Central memory CD8-positive, alpha-beta T cell (primary cell): ENCODE measurements at places on chromosomes 3 and 15.

DNA sequence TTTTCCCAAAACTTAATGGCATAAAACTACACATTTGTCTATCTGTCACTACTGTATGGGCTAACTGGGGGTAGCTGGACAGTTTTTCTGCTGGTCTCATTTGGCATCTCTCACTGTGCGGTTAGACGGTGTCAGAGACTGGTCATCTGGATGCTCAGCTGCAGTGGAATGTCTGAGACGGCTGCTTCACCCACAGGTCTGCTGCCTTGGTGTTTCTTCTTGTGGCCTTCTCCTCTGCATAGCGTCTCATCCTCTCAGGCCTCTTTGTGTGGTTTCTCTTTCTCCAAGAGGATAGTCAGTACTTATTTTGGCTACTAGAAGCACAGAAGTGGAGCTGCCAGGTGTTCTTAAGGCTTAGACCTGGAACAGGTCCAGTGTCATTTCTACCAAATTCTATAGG, 35.9 kb upstream of the GOLGA6L9 start:
- DNase-seq, result no peak
- no peaks in the 10 kb centered on the region for H3K36me3 ChIP-seq
- H3K4me1 ChIP-seq, result peaks cover under 1% of the 10 kb centered on the region
- H3K4me3 ChIP-seq, result no peak overlapping the region
- H3K27ac ChIP-seq, result no peak overlapping the region

- no peaks in the 10 kb centered on the region for H3K4me1 ChIP-seq
- no peak overlapping the region for H3K27ac ChIP-seq
- H3K27me3 ChIP-seq, result peaks cover 62% of the 10 kb centered on the region
- DNase-seq, result no peak
- peaks cover 2% of the 10 kb centered on the region for H3K36me3 ChIP-seq
These were observed 14.2 kb downstream of the GRIP2 start for GRCh38 chr3:14525685-14526631.

GRCh38 chr3:40099871-40100270, 209.6 kb upstream of the EIF1B start:
- no peaks in the 10 kb centered on the region for H3K4me1 ChIP-seq
- no peak overlapping the region for H3K27ac ChIP-seq
- H3K4me3 ChIP-seq, result no peak overlapping the region
- peaks cover 23% of the 10 kb centered on the region for H3K27me3 ChIP-seq
- H3K36me3 ChIP-seq, result peaks cover 1% of the 10 kb centered on the region
- DNase-seq, result no peak

DNA sequence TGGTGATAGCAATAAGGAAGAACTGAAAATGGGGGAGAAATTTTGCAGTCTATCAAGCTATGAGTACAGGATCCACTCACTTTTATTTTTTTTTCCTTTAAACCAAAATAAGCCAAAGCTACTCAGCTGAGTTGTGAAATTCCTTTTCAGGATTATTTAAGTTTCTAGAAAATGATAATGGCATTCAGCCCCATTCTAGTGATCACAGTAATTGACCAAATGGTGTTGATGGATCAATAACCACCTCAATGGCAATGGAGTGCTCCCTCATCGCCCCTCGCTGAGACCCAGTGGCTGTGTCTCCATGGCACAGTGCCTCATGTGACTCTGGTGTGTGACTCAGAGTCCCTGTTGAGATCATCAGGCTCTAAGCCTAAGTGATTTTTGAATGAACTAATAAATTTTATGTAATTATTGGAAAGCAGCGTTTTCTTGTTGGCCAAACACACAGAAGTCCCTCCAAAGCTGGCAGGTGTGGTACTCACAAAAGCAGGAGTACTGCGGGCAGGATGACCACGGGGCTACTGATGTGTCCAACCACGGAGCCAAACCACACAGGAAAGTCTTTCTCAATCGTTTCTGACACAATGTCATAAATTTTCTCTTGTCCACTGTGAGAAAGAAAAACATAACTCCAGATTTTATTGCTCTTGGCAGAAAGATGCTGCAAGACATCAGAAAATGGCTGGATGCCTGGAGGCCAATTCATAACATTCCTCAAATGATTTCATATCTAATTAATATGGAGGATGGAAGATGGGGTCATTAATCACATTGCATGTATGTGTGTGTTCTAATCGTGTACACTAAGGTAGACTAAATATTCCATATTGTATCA, 14.4 kb upstream of the STARD5 start:
- no peaks in the 10 kb centered on the region for H3K27me3 ChIP-seq
- no peaks in the 10 kb centered on the region for H3K4me1 ChIP-seq
- H3K27ac ChIP-seq, result no peak overlapping the region
- H3K36me3 ChIP-seq, result no peaks in the 10 kb centered on the region
- DNase-seq, result no peak
- H3K4me3 ChIP-seq, result no peak overlapping the region

- no peaks in the 10 kb centered on the region for H3K4me1 ChIP-seq
- no peak for DNase-seq
- no peak overlapping the region for H3K4me3 ChIP-seq
- H3K36me3 ChIP-seq, result no peaks in the 10 kb centered on the region
- H3K27me3 ChIP-seq, result no peaks in the 10 kb centered on the region
These were observed 171.6 kb downstream of the CADPS start for GRCh38 chr3:62703451-62704167.

- H3K4me1 ChIP-seq, result no peaks in the 10 kb centered on the region
- no peaks in the 10 kb centered on the region for H3K27me3 ChIP-seq
- no peak for DNase-seq
- no peak overlapping the region for H3K27ac ChIP-seq
- no peaks in the 10 kb centered on the region for H3K36me3 ChIP-seq
- H3K4me3 ChIP-seq, result no peak overlapping the region
These were observed 6.0 kb downstream of the PLIN1 start for GRCh38 chr15:89673165-89673512.

DNA sequence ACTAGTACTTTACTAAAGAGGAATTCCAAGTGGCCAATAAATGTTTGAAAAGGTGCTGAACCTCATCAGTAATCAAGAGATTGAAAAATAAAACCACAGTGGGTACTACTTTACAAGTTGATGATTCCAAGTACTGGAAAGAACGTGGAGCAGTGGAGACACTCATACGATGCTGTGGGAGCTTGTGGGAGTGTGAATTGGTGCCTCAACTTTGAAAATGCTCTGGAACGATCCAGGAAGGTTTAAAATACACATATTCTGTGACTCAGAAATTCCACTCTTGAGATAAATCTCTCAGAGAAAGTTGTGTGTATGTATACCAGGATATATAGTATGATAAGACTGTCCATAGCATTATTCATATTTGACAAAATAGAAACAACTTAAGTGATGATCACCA, 9.3 kb downstream of the LRCH3 start:
- peaks cover 60% of the 10 kb centered on the region for H3K4me1 ChIP-seq
- H3K36me3 ChIP-seq, result peaks cover 9% of the 10 kb centered on the region
- no peak overlapping the region for H3K4me3 ChIP-seq
- H3K27ac ChIP-seq, result no peak overlapping the region

GRCh38 chr3:134085034-134085775, 55.5 kb upstream of the SLCO2A1 start:
- H3K27me3 ChIP-seq, result peaks cover 15% of the 10 kb centered on the region
- DNase-seq, result no peak
- H3K4me3 ChIP-seq, result no peak overlapping the region
- no peak overlapping the region for H3K27ac ChIP-seq

- H3K36me3 ChIP-seq, result peaks cover 4% of the 10 kb centered on the region
- DNase-seq, result no peak
- no peak overlapping the region for H3K27ac ChIP-seq
- H3K4me1 ChIP-seq, result no peaks in the 10 kb centered on the region
- no peaks in the 10 kb centered on the region for H3K27me3 ChIP-seq
These were observed 19.2 kb downstream of the RAD51 start for GRCh38 chr15:40714144-40714543.

GRCh38 chr3:152281133-152281713, 12.5 kb downstream of the MBNL1 start:
- peak overlapping the region; percentile 66 for H3K4me3 ChIP-seq
- H3K36me3 ChIP-seq, result peaks cover 15% of the 10 kb centered on the region
- H3K27ac ChIP-seq, result peak overlapping the region; percentile 85
- peaks cover 78% of the 10 kb centered on the region for H3K4me1 ChIP-seq

DNA sequence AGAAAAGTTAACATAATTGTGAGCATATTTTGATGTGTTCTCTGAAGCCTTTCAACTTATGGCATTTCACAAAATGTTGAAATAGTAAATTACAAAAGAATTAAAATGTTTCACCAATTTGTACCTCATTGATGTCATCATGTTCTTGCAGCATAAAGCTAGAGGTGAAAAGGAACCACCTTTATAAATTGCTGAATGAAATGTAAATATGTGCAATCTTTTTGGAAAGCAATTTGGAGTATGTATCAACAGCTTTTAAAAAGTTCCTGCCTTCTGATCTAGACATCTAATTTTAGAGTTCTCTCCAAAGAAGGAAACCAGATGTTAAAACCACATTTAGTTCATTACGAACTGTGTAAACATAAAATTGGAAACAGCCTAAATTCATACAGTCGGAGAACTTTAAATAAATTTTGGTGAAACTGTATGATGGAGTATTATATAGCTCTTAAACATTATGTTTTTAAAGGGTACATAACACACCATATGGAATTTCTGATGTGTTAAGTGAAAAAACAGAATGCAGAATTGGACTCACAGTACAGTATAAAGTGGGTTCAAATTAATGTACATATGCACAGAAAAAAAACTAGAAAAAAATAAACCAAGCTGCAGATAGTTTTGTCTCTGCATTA, 311.2 kb upstream of the NAALADL2 start:
- H3K4me3 ChIP-seq, result no peak overlapping the region
- DNase-seq, result no peak
- no peaks in the 10 kb centered on the region for H3K36me3 ChIP-seq
- no peaks in the 10 kb centered on the region for H3K27me3 ChIP-seq

DNA sequence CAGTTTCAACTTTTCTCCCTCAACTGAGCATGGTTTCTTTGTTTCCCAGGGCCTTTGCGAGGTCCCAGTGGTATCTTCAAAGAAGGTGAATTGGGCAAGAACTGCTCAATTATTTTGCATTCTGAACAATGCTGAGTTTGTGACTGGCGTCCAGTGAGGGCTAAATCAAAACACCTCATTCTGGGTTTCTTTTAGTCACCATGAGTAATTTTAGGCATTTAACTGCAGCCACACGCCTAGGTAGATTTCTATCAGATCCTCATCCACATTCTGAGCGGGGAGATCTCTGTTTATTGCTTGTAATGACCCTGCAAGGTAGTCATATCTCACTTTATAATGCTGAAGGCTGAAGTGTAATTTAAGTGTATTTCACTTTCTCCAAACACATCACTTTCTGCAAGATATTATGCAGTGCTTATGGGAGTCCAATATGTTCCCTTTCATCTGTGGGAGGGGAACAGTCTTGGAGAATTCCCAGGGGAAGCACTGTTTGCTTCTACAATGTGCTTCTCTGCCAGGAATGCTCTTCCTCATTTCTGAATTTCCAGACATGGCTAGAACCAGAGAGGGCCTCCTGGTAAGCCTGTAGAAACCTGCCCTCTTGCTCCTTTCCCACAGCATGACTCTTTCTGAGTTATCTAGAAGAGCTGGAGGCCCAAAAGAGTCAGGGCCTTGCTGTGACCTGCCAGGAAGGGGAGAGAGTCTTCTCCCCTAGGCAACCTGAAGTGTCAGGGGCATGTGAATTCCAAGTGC, 91.7 kb downstream of the FRMD4B start:
- H3K4me1 ChIP-seq, result peaks cover under 1% of the 10 kb centered on the region
- no peak overlapping the region for H3K4me3 ChIP-seq
- no peak overlapping the region for H3K27ac ChIP-seq

GRCh38 chr3:33678073-33678472, 40.0 kb downstream of the CLASP2 start:
- peaks cover 13% of the 10 kb centered on the region for H3K36me3 ChIP-seq
- no peaks in the 10 kb centered on the region for H3K27me3 ChIP-seq
- no peak overlapping the region for H3K27ac ChIP-seq
- H3K4me3 ChIP-seq, result no peak overlapping the region
- H3K4me1 ChIP-seq, result peaks cover 11% of the 10 kb centered on the region

GRCh38 chr15:98755781-98756180, 107.4 kb downstream of the IGF1R start:
- DNase-seq, result no peak
- no peaks in the 10 kb centered on the region for H3K36me3 ChIP-seq
- no peaks in the 10 kb centered on the region for H3K4me1 ChIP-seq
- H3K4me3 ChIP-seq, result no peak overlapping the region

GRCh38 chr3:188152660-188153436, 1.1 kb upstream of the LPP start:
- H3K36me3 ChIP-seq, result peaks cover 6% of the 10 kb centered on the region
- peak overlapping the region; percentile 95 for H3K27ac ChIP-seq
- peaks cover 54% of the 10 kb centered on the region for H3K4me1 ChIP-seq
- H3K4me3 ChIP-seq, result peak overlapping the region; percentile 87
- no peaks in the 10 kb centered on the region for H3K27me3 ChIP-seq
- no peak for DNase-seq

GRCh38 chr3:171377859-171378258, 82.3 kb downstream of the TNIK start:
- H3K27ac ChIP-seq, result no peak overlapping the region
- H3K27me3 ChIP-seq, result no peaks in the 10 kb centered on the region
- no peak for DNase-seq
- no peak overlapping the region for H3K4me3 ChIP-seq

DNA sequence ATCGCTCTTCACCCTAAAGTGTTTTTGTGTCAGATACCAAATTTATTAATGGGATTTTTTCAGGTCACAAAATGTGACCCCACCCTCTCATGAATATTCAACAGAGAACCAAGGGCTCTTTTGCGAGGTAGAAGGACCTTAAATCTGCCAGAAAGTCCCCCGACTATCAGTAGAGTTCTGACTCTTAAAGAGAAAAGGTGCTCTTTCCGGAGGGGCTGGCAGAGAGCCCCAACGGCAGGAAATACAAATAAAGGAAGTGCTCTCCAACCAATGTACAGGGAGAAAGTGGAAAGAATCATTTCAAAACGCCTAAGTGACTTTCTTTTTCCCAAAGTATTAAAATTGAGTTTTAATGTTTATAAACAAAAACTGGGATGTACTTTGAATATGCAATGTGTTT, 517.2 kb downstream of the FOXP1 start:
- peaks cover 57% of the 10 kb centered on the region for H3K4me1 ChIP-seq
- no peak for DNase-seq
- peaks cover 9% of the 10 kb centered on the region for H3K36me3 ChIP-seq
- H3K27ac ChIP-seq, result peak overlapping the region; percentile 47

DNA sequence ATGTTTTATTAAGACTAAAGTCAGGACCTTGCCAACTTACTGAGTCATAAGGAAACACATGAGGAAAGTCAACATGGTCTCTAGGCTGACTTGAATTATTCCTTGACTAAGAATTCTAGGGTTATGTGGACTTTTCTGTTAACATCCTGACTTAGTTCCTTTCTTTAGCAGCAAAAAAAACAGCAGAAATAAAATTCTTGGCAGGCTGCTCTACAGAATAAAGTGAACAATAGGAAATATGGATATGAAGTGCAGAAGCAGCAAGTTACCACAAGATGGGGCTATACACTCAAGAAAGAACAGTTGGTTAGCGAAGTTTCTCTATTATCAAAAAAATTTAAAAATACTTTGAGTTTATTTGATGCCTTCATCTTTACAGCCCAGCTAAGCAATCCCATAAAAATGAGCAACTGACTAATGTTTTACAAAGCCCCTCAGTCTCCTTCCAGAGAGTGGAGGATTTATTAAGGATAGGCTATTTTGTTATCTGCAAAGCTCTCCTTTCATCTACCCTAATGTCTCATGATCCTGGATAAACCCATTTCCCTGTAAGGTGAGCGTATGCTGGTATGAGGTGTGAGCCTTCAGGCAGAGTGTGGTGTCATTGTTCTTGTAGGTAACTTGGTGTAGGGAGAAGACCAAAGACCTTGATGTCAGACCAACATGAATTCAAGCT, 23.1 kb upstream of the MCCC1 start:
- H3K27ac ChIP-seq, result no peak overlapping the region
- no peaks in the 10 kb centered on the region for H3K4me1 ChIP-seq
- no peaks in the 10 kb centered on the region for H3K36me3 ChIP-seq
- DNase-seq, result no peak
